ENCODE measurements at places on chromosomes 5 and 9.

DNA sequence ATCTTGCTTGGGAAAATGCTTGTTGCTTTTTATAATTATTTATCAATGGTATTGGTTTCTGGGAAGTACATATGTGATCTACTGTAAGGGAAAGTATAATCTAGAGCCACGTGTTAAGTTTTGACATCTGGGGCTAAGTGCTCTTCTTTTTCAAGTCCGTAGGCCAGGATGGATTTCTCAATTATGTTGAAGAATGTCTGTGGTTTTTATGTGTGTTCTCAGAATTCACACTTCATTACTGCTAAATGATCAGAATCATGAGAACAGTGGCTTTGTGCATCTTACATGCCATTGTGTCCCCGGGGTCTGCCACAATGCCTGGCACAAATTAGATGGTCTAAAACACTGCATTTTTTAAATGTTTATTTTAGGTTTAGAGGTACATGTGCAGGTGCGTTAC, 14.5 kb upstream of the AUH start:
- no peak for DNase-seq

- DNase-seq: no peak
Observed at GRCh38 chr5:82561797-82562196, 283.6 kb upstream of the RPS23 start.

GRCh38 chr9:108521063-108521590, 334.7 kb downstream of the ACTL7B start:
- DNase-seq: no peak

- no peak for DNase-seq
Observed at GRCh38 chr9:111807197-111807596, 12.5 kb upstream of the SHOC1 start.

GRCh38 chr9:127020802-127021078, 101.7 kb downstream of the ANGPTL2 start:
- no peak for DNase-seq

- DNase-seq: no peak
Observed at GRCh38 chr9:101073122-101073521, 44.6 kb downstream of the PLPPR1 start.

DNA sequence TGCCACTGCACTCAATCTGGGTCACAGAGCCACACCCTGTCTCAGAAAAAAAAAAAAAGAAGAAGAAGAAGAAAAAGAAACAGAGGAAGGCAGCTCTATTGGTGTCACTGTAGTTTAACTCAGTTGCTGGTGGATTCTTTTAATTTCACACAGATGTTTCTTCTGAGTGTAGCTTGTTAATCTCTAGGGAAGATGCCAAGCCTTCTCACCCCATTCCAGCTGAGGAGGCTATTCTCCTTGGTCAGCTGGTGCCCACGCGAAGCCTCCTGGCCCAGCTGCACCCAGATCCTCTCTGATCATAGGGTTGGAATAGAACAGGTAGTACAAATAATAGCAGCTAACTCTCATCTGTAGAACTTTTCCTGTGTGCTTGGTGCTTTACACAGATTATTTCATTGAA, 113.8 kb upstream of the SPRY4 start:
- no peak for DNase-seq

GRCh38 chr9:91714020-91714806, 235.8 kb downstream of the ROR2 start:
- DNase-seq: no peak

- no peak for DNase-seq
Observed at GRCh38 chr5:127957183-127957582, 126.4 kb upstream of the SLC12A2 start.

GRCh38 chr9:126877418-126877817, 17.0 kb downstream of the ZBTB34 start:
- no peak for DNase-seq

GRCh38 chr9:86601697-86602096, 247.5 kb upstream of the TUT7 start:
- DNase-seq: no peak

DNA sequence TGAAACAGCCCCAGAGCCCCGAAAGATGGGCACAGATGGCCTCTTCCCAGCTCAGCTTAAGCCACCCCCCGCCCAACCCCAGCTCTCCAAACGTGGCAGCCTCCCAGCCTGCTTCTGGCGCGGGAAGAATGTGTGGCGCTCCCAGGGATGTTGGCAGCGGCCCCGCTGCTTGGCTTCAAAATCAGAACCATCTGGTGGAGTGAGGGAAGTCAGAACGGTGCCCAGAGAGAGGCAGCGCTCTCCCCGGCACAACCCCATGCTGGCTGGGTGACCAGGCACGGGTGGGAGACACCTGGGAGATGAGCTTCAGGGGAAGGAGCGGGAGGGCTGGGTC, 72.7 kb upstream of the ORM1 start:
- DNase-seq: no peak

- DNase-seq: no peak
Observed at GRCh38 chr9:75448281-75448680, 360.0 kb downstream of the OSTF1 start.

- DNase-seq: no peak
Observed at GRCh38 chr5:35223787-35224395, 6.4 kb downstream of the PRLR start.

DNA sequence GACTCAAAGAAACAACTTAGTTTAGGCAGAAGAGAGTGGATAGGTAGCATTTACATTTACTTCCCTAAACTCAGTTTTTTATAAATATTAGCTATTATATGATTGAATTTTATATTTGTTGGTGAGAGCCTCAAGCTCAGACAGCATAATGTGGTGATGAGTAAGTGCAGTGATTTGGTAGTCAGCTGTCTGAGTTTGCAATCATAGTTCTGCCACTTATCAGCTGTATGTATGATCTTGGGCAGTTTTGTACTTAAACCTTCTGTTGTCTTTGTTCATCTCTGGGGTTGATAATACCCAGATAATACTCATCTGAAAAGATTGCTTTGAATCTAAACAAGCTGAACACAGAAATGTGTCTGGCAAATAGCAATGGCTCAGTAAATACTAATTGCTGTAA, 108.8 kb downstream of the ANXA1 start:
- DNase-seq: no peak

- no peak for DNase-seq
Observed at GRCh38 chr5:147483961-147484707, 25.7 kb downstream of the DPYSL3 start.

DNA sequence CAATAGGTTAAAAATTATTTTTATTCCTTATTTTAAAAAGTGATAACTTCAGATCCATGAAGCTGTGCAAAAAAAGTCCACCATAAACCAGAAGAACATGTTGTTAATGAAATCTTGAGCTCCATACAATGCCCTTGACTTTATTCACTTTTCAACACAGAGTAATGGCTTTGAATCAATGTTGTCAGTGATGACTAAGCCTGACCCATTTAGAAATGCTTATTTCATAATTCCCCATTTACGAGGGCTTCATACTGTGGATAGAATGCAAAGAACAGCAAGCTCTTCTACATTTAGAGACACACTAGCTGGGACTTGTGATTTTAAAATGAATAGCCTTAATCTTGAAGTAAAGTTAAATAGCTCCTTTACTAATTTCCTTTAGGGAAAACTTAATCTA, 25.7 kb upstream of the IL9 start:
- DNase-seq: no peak

- DNase-seq: no peak
Observed at GRCh38 chr5:180100621-180101450, 29.3 kb upstream of the RNF130 start.

- DNase-seq: no peak
Observed at GRCh38 chr9:94650949-94651348, 11.6 kb upstream of the FBP1 start.

DNA sequence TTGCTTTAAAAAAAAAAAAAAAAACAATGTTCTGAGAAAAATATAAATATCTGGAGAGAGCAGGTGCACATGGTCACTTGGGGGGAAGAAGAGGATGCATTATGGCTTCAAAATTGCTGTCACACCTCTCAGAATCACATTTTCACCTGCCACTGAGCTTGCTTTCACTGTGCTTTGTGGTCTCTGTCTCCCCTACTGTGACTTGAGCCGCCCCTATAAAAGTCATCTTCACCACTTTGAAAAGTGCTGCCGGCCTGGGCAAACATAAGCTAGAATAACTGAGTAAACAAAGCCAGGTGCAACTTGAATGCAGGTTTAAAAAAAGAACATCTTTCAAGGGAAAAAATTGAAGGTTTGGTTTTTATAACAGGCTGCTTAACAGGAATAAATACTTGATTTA, 368.1 kb upstream of the GRIA1 start:
- no peak for DNase-seq

GRCh38 chr9:133632806-133633680, 3.1 kb upstream of the DBH start:
- no peak for DNase-seq

DNA sequence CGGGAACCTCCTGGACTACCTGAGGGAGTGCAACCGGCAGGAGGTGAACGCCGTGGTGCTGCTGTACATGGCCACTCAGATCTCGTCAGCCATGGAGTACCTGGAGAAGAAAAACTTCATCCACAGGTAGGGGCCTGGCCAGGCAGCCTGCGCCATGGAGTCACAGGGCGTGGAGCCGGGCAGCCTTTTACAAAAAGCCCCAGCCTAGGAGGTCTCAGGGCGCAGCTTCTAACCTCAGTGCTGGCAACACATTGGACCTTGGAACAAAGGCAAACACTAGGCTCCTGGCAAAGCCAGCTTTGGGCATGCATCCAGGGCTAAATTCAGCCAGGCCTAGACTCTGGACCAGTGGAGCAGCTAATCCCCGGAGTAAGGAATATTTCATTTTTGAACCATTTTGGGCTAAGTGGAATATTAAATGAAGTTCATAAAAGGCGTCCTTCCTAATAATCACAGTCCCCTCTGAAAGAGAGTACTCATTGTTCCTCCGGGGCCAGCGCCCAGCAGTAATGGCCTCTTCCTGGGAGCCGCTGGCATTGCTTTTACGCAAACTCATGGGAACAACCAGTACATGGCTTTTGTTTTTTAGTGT, 23.6 kb downstream of the QRFP start:
- DNase-seq: no peak

GRCh38 chr5:174723315-174723978, 935 bp upstream of the MSX2 start:
- no peak for DNase-seq

DNA sequence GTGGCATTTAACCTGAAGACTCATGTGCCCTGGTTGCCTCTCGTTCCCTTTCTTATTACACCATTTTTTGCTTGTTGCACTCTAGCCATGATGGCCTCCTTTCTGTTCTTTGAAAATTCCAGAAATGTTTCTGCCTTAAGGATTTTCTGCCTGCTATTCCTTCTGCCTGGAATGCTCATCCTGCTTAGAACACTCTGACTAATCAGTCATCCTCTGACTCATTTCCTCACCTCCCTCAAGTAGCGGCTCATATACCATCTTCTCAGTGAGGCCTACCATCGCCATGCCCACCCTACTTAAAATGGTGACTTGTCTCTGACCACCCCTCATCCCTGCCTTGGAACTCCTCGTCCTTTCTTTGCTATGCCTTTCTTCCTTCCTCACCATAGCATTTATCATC, 68.8 kb downstream of the KIF4B start:
- DNase-seq: no peak

- no peak for DNase-seq
Observed at GRCh38 chr5:61000887-61001286, 55.9 kb downstream of the NDUFAF2 start.

- DNase-seq: no peak
Observed at GRCh38 chr5:153276151-153276550, 214.3 kb upstream of the GRIA1 start.

DNA sequence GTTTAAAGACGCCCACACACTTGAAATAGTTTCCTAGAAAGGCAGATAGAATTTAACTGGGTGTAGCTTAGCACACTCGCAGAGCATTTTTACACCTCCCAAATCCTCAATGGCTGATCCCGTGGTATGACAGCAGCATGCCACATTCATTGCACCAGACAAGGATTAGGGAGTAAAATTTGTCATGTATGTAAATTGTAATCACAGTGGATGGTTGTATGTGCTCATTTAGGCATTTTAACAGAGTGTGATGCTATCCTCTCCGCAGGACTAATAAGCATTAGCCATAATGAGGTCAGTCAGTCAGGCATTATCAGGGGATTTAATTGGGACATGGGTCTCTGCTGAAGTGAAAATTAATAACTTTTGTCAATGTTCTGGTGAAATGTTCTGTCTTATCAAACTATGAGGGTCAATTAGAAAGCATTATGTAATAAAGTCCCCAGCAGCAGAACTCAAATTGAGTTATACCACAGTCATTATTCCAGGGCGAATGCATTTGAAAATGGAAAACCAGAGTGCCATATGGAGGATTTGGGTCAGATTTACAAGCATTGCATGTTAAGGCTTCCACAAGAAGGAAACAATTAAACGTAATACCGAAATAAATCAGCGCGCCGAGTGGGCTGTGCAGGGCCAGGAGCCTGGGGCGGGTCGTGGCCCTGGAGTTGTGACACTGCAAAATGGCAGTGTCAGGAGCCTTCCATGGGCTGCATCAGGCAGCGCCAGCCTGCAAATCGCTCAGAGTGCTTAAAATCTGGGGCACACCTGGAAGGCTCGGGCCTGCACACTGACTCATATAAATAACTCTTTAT, 602.2 kb downstream of the BNC2 start:
- no peak for DNase-seq

DNA sequence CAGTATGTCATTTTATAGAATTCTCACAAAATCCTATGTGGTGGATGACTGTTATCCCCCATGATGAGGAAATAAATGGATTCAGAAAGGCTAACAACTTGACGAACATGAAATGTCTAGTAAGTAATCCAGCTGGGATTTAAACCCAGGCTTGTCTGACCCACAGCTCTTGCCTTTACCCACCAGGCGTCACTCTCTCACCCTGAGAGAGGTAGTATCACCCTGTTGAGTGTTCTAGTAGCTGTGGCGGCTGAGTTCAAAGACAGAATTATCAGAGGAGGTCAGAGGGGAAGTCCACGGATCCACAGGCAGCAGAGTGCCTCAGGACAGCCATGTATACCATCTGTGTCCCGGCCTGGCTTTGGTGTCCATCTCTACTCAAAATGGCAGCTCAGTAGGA, 113.8 kb downstream of the ZNF462 start:
- DNase-seq: no peak

DNA sequence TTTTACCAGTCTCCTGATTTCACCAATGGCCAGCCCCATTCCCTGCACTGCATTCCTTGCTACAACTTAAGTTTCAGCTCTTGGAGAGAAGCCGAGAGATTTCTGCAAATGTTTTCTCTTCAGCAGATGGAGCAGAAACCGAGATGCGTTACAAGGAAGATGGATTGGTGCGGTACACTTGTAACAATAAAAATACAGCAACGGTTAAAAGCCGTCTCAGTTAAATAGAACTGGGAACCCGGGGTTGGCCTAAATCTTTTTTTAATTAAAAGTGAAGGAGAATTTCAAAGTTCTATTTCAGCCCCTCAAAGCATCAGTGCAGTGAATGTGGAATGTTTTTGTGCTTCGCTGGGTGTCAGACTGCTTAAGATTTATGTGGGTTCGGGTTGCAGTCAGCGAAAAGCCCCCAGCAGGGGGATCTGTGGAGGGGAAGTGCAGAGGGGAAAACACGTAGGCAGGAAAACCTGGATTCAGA, 19.8 kb downstream of the BRINP1 start:
- DNase-seq: no peak

- peak; percentile 59 for DNase-seq
Observed at GRCh38 chr9:133148199-133149129, 15.2 kb downstream of the GBGT1 start.

- DNase-seq: no peak
Observed at GRCh38 chr9:73079326-73079725, 72.3 kb upstream of the ANXA1 start.
